ENCODE measurements at places on chromosomes 3 and 15. TPM values are rescaled to one million over a fixed set of nuclear protein-coding genes. Genes with fewer than 3 reads are reported as not detected.

The ULK3 gene
- 17.3 TPM for total RNA-seq

The STAB1 gene
- total RNA-seq, result under 0.01 TPM

GRCh38 chr3:77071809-77072208 is 31.9 kb downstream of the ROBO2 start:
- DNase-seq, result no peak

GRCh38 chr3:194370753-194371152 is 1.2 kb upstream of the LRRC15 start:
- DNase-seq, result no peak

GRCh38 chr3:64397573-64397972 is 172.3 kb upstream of the PRICKLE2 start:
- no peak for DNase-seq

DNA sequence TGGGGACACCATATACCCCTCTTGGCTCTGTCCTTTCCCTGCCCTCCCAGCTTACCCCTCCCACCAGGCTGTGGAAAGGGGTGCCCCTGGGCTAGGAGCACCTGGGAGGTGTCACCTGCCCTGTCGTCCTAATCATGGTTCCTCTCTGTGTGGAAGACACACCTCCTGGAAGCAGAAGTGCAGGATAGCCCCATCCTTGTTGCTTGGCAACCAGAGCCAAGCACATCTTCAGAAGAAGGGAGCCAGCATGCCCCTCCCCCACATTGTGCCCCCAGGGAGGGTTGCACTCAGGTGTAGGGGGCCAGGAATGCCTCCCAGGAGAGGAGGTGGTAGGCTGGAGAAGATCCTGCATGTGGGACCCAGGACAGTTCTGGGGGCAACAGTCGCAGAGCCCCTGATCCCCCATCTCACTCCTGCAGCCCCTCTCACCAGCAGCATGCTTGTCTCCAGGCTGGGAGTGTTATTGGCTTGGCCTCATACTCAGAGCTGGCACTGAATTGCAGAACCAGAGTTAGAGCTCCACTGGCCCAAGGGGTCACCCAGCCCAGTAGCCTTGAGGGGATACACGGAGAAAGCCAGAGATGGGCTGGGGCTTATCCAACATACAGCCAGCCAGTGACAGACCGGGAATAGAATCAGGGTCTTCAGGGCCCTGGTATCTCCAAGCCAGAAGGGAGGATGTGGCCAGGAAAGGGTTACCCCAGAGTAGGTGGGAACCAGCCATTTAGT is 8.4 kb downstream of the RAB6B start:
- no peak for DNase-seq

- DNase-seq, result peak; percentile 11
Measured at GRCh38 chr3:38627956-38628355, 21.5 kb downstream of the SCN5A start.

DNA sequence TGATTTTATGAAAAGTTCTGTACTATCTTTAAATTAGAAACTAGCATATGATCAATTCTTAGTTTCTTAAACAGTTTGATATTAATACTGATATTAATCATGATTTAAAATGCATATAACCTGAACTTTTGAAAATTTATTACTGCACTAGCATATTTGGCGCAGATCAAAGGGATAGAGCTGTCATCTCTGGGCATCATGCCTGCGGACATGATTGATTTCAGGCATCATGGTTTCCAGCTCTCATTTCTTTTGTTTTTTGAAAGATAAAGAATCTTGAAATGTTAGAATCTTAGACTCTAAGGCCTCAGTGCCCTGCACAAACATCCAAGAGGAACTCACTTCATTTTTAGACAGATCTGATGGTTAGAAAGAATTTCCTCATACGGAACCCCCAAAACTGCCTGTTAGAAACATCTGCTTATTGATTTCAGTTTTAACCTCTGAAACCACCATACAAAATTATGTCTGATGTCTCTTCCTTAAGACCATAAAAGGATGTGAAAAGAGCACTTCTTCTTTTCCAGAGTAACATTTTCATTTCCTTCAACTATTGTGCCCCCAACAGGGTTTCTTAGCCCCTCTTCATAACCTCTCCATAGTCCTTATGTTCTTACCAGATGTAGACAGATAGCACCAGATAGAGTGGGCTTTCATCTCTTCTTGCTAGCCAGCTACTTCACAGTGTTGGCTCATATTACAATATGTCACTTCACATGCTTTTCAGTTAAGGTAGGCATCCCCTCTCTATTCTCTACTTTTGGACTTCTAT is 110.8 kb downstream of the BBX start:
- DNase-seq, result no peak

DNA sequence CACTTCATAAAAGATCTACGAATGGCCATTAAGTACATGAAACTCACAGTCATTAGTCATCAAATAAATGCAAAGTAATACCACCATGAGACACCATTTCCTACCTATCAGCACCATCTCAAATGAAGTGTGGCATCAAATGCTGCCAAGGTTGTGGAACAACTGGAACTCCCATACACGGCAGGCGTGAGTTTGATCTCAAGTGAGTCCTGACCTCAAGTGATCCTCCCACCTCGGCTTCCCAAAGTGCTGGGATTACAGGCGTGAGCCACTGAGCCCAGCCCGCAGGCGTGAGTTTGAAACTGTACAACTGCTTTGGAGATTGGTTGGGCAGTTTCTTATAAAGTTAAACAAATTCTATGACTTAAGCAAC is 28.8 kb upstream of the HDAC11 start:
- DNase-seq, result no peak

GRCh38 chr3:129563850-129564535 is 21.0 kb downstream of the H1-8 start:
- DNase-seq, result no peak
